ENCODE measurements at places on chromosomes 3 and 15. TPM values are rescaled to one million over a fixed set of nuclear protein-coding genes. Genes with fewer than 3 reads are reported as not detected.
A peak's percentile ranks its signal among the peaks of the same experiment; 100 is the strongest.

DNA sequence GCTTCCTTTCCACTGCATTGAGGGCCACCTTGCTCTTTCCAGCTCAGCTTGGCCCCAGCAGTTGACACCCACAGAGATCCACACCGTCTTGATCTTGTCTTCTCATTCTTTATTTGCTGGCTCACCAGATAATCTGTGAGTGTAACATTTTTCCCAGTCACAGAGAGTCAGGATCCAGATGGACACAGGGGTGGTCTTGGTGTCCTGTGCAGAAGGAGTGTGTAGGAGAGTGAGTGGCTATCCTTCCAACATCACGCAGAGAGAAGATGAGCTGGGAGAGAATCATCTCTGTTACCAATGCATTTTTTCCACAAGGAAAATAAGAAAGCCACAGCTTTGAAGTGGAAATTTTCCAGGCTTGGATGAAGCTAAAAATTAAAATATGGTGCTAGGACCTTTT lies 100.1 kb downstream of the EPHB1 start:
- no peak overlapping the region for H3K4me3 ChIP-seq
- no peak for DNase-seq
- H3K4me1 ChIP-seq, result no peaks in the 10 kb centered on the region
- H3K27me3 ChIP-seq, result peaks cover 39% of the 10 kb centered on the region
- H3K36me3 ChIP-seq, result no peaks in the 10 kb centered on the region
- H3K27ac ChIP-seq, result no peak overlapping the region

- H3K36me3 ChIP-seq, result no peaks in the 10 kb centered on the region
- H3K27me3 ChIP-seq, result no peaks in the 10 kb centered on the region
- no peaks in the 10 kb centered on the region for H3K4me1 ChIP-seq
- DNase-seq, result no peak
- no peak overlapping the region for H3K27ac ChIP-seq
- H3K4me3 ChIP-seq, result no peak overlapping the region
Measured at GRCh38 chr3:87088993-87089841, 98.3 kb upstream of the VGLL3 start.

DNA sequence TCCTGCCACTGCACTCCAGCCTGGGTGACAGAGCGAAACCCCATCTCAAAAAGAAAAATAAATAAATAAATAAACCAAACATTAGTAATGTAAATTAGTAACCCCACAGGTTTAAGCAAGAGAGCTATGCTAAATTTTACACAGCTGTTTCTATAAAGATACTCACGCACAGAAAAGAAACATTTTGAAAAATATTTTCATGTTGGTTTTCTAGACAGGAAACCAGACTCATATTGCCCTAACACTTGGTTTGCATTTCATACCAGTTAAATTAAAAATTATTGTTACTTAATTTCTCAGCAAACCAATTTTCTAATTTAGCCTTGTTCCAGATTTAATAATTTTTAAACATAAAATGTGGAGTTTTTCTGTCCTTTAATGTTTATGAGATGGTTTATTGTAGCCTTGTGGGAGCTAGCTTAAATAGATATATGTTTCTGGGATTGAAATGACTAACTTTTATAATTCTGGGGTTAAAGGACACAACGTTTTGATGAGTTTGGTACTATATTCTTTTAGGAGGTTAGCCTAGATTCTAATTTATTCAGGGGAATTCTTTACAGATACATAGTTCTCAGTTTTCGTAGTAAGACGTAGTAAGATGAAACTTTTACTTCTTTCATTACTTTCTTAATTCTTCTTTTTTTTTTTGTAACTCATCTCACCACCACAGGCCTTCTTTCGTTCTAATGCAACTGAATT lies 42.6 kb upstream of the SLC4A7 start:
- no peak overlapping the region for H3K4me3 ChIP-seq
- no peak for DNase-seq
- no peaks in the 10 kb centered on the region for H3K27me3 ChIP-seq
- H3K27ac ChIP-seq, result no peak overlapping the region
- H3K36me3 ChIP-seq, result no peaks in the 10 kb centered on the region

- DNase-seq, result no peak
- H3K27ac ChIP-seq, result no peak overlapping the region
- H3K4me1 ChIP-seq, result no peaks in the 10 kb centered on the region
- H3K4me3 ChIP-seq, result no peak overlapping the region
- no peaks in the 10 kb centered on the region for H3K36me3 ChIP-seq
- no peaks in the 10 kb centered on the region for H3K27me3 ChIP-seq
Measured at GRCh38 chr3:129514110-129514509, 14.3 kb upstream of the RHO start.

DNA sequence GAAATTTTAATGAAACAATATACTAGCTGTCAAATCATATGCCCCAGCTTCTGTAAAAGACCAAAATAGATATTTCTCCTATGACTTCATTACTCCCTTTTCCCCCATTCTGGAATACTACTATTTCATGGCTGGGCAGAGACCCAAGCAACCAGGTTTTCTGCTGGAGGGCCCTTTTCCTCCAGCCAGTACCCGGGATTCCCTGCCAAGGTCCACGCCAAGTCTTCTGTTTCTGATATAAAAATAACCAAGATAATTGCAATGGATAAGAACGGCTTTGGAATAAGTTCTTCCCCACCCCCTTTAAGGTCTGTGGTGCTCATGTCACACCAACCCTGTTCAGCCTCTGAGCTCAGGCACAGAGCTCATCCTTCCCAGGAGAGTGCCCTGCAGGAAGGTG lies 17.2 kb upstream of the NMNAT3 start:
- no peak overlapping the region for H3K4me3 ChIP-seq
- H3K36me3 ChIP-seq, result no peaks in the 10 kb centered on the region
- H3K27me3 ChIP-seq, result peaks cover 16% of the 10 kb centered on the region
- H3K27ac ChIP-seq, result no peak overlapping the region

- H3K27ac ChIP-seq, result no peak overlapping the region
- DNase-seq, result no peak
- peaks cover 4% of the 10 kb centered on the region for H3K4me1 ChIP-seq
- no peaks in the 10 kb centered on the region for H3K36me3 ChIP-seq
- no peak overlapping the region for H3K4me3 ChIP-seq
Measured at GRCh38 chr15:90024406-90024805, 23.3 kb downstream of the ZNF710 start.

DNA sequence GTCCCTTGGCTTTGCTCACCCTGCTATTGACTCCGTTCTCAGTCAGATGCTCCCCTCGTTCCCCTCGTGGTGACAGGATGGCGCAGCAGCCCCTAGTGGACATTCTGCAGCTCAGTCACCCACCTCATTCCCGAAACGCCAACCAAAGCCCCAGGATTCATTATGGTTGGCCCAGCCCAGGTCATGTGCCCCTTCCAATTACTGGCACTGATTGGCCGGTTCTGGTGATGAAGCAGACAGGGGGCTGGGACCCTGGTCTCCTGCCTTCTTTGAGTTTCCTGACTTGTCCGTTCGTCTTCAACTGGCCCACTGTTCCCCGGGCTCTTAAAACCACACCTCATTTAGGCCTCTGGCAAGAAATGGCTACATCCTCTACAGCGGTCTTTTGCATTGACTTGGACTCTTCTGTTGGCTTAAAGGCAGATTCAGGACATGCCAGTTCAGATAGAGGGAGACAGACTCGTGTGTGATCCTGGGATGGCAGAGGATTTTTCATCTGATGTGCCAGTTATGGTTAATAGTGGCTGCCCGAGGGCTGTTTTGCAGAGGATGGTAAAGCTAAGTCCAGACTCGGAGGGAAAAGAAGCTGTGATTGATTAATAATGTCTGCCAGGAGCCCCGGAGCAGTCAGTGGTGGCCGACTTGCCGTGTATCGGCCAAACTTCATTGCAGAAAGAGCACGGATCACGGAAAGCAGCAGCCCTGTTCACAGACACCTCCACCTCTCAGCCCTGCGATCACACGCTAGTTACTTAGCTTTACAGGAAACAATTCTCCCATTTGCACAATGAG lies 37.8 kb downstream of the LSM3 start:
- no peaks in the 10 kb centered on the region for H3K4me1 ChIP-seq
- no peak overlapping the region for H3K4me3 ChIP-seq
- no peak for DNase-seq
- H3K27me3 ChIP-seq, result no peaks in the 10 kb centered on the region
- no peak overlapping the region for H3K27ac ChIP-seq

- H3K27ac ChIP-seq, result no peak overlapping the region
- DNase-seq, result no peak
- no peak overlapping the region for H3K4me3 ChIP-seq
- no peaks in the 10 kb centered on the region for H3K4me1 ChIP-seq
Measured at GRCh38 chr3:74273555-74274402, 340.7 kb downstream of the CNTN3 start.

- DNase-seq, result peak; percentile 10
- H3K4me3 ChIP-seq, result no peak overlapping the region
- H3K27me3 ChIP-seq, result no peaks in the 10 kb centered on the region
- H3K4me1 ChIP-seq, result peaks cover 38% of the 10 kb centered on the region
- H3K36me3 ChIP-seq, result no peaks in the 10 kb centered on the region
Measured at GRCh38 chr15:74242441-74243185, 6.5 kb downstream of the CCDC33 start.

- no peak for DNase-seq
- no peaks in the 10 kb centered on the region for H3K36me3 ChIP-seq
- no peaks in the 10 kb centered on the region for H3K27me3 ChIP-seq
- H3K4me1 ChIP-seq, result peaks cover 3% of the 10 kb centered on the region
Measured at GRCh38 chr3:183291497-183292031, 38.5 kb downstream of the B3GNT5 start.

- no peaks in the 10 kb centered on the region for H3K27me3 ChIP-seq
- no peak for DNase-seq
- H3K36me3 ChIP-seq, result no peaks in the 10 kb centered on the region
- H3K4me3 ChIP-seq, result no peak overlapping the region
Measured at GRCh38 chr3:146374146-146374545, 95.2 kb downstream of the PLSCR2 start.

DNA sequence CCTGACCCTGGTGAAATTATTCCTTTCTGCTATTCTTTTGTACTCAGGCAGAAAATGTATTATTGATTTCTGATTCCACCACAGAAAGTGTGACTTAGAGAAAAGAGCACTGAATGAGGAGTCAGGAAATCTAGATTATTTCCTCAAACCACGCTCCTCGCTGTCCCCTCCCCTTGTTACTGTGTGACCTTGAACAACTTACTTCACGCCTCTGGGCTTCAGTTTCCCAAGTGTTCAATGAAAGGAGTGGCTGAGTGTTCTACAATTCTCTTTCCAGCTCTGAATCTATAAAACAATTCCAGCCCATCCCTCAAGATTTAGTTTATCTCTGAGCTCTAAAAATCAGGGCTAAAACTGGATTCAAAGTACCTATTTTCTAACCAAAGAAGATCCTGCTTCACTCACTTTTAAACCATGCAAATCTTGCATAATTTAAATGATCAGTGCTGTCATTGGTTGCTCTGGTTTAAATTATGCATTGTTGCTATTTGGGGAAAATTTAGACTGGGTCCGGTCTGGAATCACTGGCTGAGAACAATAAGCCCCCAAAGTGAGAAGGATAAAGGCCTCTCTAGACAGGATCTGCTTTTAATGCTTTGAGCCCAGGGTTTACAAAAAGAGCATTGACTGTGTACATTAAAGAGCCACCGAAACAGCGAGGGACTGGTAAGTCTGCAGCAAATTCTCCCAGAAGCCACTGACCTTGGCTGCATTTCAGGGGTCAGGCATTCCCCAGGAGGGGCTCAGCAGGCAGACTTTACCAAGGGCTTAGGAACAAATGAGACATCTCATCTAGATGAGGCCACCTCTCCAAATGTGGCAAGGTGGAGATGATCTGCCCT lies 3.2 kb downstream of the TNIK start:
- H3K4me3 ChIP-seq, result no peak overlapping the region
- H3K4me1 ChIP-seq, result peaks cover 6% of the 10 kb centered on the region
- DNase-seq, result no peak
- no peaks in the 10 kb centered on the region for H3K27me3 ChIP-seq

- H3K27ac ChIP-seq, result no peak overlapping the region
- no peaks in the 10 kb centered on the region for H3K36me3 ChIP-seq
- peaks cover 5% of the 10 kb centered on the region for H3K4me1 ChIP-seq
- no peak overlapping the region for H3K4me3 ChIP-seq
- DNase-seq, result no peak
Measured at GRCh38 chr3:167872941-167873340, 137.4 kb downstream of the SERPINI1 start.

GPR27 gene
- total RNA-seq, result not detected

GOLGA8Q gene
- not detected for total RNA-seq

GUCA1C gene
- not detected for total RNA-seq

GOLGA6D gene
- total RNA-seq, result 0.12 TPM

CCDC9B gene
- total RNA-seq, result 15.6 TPM

CHDH gene
- 10.8 TPM for total RNA-seq

MUC20 gene
- 2.4 TPM for total RNA-seq

KNG1 gene
- total RNA-seq, result 0.25 TPM

FHIT gene
- total RNA-seq, result 20.1 TPM

CPOX gene
- total RNA-seq, result 353 TPM

CCRL2 gene
- not detected for total RNA-seq

FRMD5 gene
- total RNA-seq, result 27.2 TPM
